ENCODE measurements at places on chromosomes 4 and X.

GRCh38 chr4:52358883-52359321 lies 300.2 kb downstream of the USP46 start:
- no peak for DNase-seq

DNA sequence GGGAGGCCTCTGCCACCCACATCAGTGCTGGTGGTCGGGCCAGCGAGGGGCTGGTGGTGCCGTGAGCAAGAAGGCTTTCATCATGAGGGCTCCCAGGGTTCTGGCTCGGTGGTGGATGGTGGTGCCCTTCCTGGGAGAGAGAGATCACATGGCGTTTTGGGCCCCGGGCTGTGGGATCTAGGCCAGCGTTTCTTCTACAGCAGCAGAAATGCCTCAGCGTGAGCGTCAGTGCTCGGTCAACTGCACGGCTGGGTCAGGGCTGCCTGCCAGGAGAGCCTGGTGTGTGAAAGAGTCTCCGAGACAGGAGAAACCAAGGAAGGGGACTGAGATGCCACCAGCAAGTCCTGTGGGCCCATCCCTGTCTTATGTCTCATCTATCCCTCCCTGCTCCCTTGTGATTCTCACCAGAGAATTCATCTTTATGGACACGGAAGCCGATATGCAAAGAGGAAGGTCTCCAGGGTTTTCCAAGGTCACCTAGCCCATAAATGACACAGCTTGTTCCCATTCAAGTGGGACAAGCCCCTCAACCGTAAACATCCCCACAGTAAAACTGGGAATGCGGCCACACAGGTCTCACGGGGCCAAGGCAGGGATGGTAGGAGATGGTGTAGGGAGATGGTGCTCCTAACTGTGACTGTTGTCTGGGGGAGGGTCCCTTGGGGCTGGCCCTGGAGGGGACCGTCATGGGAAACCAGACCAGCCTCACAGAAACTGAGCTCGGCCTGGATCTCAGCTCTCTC lies 99.2 kb downstream of the SORCS2 start:
- DNase-seq = no peak

GRCh38 chr4:114302472-114302871 lies 296.1 kb upstream of the UGT8 start:
- DNase-seq = no peak

- no peak for DNase-seq
These were observed 120.8 kb downstream of the EGF start for GRCh38 chr4:110033355-110034025.

- DNase-seq = no peak
These were observed 428.4 kb downstream of the AFF2 start for GRCh38 chrX:148928811-148929210.

DNA sequence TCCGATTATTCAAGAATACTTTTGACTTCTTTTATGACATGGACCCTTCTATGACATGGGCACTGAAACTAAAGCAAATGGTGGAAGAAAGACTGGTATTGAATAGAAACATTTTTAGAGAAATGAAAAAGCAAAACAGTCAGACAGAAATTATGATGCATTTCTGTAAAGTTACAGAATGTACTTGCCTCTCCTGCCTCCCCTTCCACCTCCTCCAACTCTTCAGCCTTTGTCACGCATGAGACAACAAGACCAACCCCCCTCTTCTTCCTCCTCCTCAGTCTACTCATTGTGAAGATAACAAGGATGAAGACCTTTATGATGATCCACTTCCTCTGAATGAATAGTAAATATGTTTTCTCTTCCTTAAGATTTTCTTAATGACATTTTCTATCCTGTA lies 46.3 kb upstream of the HUWE1 start:
- no peak for DNase-seq

DNA sequence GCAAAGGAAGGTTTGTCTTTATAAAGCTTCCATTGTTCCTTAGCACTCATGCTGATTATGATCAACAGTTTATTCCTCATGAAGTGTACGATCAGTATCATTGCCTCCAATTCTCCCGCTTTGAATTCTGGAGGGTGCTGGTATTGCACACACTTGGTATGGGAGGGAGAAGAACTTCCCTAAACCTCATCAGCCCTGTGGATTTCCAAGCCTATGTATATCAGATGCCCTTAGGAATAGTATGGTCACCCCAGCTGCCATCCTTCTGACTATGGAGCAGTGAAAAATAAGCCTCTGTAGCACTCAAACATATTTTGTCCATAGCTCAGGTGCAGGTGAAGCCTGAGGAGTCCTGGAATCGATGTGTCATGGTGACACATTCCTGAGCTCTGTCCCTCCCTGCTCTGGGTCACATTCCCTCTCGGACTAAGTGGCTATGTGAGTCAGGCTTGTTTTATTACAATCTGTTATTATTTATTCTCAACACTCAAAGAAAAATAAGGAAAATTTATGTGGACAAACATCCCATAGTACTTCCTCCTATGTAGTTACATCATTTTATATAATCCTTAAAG lies 2.0 kb upstream of the ZDHHC9 start:
- no peak for DNase-seq

GRCh38 chr4:309807-310206 lies 4.5 kb upstream of the ZNF732 start:
- DNase-seq = no peak

Measured in AG04450 (cell line).